ENCODE measurements at places on chromosomes 7 and 10.
A peak's percentile ranks its signal among the peaks of the same experiment; 100 is the strongest.

DNA sequence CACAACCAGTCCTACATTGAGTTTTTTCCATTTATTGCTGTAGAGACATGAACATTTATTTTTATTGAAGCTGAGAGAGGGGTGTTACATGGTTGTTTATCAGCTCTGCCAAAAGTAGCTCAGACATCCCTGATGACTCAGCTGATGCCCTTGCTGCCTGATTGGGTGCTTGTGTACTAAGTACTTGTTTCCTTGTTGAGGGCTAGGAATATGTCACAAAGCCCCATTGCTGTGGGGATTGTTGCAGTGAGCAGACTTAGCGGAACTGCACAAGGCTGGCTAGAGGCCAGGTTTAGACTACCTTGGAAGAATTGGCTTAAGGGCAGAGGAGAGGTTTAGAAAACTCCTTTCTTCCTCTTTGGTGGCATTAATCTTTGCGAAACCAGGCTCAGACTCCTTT, 110.6 kb downstream of the AUTS2 start:
- DNase-seq: no peak

DNA sequence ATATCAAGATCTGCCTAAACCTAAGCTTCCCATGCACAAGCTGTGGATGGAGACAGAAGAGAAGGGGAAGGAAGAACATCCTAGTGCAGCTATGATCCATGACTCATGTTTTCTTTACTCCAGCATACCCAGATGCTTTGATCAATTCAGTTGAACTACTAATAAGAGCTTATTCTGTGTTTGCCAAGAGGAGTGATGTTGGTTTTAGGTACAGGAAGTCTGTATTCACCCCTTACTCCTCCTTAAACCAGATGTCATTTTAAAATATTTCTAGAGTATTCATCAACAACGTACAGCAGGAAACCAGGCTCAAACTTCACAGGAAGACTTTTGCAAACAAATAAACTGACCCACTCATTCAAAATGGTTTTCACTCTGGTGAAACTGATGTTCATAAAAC, 29.2 kb downstream of the PANK1 start:
- DNase-seq: peak; percentile 26

- no peak for DNase-seq
Observed at GRCh38 chr10:679556-679955, 9.9 kb downstream of the DIP2C start.

DNA sequence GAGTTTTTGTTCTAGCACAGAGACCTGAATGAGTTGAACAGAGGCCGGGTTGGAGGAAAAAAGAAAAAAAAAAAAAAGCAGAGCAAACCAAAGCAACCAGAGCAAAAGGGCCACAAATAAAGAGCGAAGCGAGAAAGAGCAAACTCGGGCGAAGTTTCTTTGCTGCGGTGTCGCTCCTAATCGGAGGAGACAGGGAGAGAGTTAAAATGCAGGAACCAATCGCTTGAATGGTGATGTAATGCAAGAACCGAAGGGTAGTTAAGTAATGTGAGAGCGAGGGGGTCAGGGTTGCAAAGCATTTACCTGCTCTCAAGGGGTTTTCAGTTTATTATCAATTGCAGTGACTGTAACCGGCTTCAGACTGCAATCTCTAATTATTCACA, 271.7 kb downstream of the TRIL start:
- no peak for DNase-seq

DNA sequence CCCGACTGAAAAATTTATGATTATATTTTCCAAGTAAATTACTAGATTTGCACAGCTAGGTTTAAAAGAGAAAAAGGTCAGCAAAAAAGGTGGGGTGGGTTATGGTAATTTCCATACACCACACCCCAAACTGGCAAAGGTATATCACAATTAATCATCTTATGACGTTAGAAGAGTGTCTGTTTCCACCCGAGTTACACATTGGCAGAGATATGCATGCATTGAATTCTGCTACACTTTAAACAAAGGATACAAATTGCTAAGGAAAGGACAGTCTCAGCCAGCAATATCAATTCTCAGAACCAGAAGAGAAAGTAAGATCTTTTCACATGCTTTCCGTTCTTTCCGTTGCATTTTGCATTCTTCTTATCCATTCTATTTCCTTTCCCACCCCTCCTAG, 843.3 kb downstream of the GATA3 start:
- DNase-seq: no peak

- DNase-seq: no peak
Observed at GRCh38 chr10:69747179-69747578, 54.5 kb upstream of the COL13A1 start.

DNA sequence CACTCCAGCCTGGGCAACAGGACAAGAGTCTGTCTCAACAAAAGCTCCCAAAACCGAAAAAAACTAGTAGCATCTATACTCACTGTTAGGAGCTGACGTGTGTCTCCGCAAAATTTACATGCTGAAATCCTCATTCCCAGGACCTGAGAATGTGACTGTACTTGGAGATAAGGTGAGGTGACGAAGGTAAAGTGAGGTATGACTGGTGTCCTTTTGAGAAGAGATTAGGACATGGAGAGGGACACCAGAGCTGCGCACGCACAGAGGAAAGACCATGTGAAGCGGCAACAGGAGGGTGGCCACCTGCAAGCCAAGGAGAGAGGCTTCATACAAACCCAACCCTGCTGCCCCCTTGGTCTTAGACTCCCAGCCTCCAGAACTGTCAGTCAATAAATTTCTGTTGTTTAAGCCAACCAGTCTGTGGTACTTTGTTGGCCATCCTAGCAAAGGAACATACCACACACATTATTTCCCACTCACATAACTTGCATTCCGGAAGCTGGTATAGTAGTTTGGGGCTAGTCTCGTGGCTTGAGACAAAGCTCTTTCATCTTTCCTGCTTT, 1154.0 kb upstream of the CELF2 start:
- DNase-seq: no peak

Measured in Kasumi-1 (cell line).